Fibroblast of skin of left biceps (primary cell): ENCODE measurements at places on chromosomes 1 and 21.

DNA sequence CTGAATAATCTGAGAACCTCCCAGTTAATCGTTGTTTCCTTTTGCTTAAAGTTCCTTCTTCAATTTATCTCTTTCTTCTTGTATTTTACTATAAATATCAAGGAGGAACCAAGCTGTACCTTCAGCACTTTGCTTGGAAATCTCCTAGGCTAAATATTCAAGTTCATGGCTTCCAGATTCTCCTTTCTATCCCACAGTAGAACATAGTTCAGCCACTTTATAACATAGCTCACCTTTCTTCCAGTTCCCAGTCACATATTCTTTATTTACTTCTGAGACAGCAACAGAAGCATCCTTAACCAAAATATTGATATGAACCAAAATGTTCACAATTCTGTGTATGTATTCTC lies 11.0 kb downstream of the ZMYM4 start:
- no peak for DNase-seq

DNA sequence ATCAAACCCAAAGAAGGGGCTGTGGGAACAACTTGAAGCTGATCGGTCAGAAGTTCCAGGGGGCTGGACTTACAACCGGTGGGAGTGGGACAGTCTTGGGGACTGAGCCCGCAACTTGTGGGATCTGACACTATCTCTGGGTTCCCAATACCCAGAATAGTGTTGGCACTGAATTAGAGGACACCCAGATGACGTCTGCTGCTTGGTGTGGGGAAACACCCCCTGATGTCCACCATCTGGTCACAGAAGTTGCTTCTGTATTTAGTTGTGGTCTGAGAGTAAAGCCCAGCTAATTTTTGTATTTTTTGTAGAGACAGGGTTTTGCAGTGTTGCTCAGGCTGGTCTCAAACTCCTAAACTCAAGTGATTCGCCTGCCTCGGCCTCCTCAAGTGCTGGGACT lies 28.8 kb downstream of the SERBP1 start:
- DNase-seq, result no peak

DNA sequence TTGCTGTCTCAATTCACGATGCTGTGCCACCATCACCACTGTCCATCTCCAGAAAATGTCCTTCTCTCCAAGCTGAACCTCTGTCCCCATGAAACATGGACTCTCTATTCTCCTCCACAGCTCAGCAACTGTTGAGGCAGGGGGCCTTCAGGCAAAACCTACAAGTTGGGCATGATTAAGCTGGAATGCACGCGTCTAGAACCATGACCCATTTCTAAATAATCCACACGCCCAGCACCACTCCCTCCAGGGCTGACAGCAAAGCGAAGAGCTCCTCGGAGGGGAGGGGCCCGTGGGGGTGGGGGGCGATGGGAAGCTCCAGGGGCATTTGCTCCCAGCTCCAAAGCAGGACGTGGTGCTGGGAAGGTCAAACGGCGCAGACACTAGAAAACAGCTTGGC lies 3.3 kb upstream of the HES5 start:
- no peak for DNase-seq

DNA sequence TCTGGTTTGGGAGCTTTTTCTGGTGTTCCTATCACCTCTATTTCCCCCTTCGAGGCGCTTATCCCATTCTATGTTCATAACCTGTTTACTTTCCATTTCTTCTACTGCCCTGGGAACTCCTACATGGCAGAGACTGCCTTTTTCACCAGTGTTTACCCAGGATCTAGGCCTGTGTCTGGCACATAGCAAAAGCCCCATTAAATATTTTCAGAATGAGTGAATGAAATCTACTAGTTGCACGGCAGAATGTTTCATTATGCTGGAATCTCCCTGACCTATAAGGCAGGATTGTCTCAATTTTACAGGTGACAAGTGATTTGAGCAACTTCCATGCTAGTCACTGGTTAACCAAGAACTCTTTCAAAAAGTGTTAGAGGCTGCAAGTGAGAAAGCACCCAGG lies 70.1 kb downstream of the PGM1 start:
- DNase-seq, result no peak

DNA sequence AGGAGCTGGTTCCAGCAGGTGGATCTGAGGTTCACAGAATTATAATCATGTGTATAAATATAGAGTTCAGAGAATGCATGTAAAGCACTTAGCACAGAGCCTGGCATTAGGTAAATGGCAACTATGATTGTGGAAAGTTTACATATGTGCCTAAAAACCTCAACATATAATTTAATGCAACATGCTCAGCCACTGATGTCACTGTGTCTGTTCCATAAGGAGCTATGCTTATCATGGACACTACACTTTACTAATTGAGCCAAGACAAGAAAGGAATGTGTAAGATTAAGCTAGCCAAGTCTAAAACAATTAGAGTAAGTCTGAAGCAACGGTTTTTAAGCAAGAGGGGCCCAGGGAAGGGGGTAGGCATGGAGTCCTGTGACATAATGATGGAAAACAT lies 61.5 kb downstream of the GNG12 start:
- DNase-seq, result peak; percentile 58

- no peak for DNase-seq
Measured at GRCh38 chr1:225446595-225446960, 18.7 kb upstream of the LBR start.

- no peak for DNase-seq
Measured at GRCh38 chr1:180386745-180387367, 115.5 kb downstream of the ACBD6 start.

GRCh38 chr1:200945111-200945510 lies 50.4 kb downstream of the INAVA start:
- DNase-seq, result no peak

- no peak for DNase-seq
Measured at GRCh38 chr1:235043234-235043633, 85.4 kb downstream of the TOMM20 start.
